ENCODE measurements at places on chromosomes 2 and 18.
A peak's percentile ranks its signal among the peaks of the same experiment; 100 is the strongest.

DNA sequence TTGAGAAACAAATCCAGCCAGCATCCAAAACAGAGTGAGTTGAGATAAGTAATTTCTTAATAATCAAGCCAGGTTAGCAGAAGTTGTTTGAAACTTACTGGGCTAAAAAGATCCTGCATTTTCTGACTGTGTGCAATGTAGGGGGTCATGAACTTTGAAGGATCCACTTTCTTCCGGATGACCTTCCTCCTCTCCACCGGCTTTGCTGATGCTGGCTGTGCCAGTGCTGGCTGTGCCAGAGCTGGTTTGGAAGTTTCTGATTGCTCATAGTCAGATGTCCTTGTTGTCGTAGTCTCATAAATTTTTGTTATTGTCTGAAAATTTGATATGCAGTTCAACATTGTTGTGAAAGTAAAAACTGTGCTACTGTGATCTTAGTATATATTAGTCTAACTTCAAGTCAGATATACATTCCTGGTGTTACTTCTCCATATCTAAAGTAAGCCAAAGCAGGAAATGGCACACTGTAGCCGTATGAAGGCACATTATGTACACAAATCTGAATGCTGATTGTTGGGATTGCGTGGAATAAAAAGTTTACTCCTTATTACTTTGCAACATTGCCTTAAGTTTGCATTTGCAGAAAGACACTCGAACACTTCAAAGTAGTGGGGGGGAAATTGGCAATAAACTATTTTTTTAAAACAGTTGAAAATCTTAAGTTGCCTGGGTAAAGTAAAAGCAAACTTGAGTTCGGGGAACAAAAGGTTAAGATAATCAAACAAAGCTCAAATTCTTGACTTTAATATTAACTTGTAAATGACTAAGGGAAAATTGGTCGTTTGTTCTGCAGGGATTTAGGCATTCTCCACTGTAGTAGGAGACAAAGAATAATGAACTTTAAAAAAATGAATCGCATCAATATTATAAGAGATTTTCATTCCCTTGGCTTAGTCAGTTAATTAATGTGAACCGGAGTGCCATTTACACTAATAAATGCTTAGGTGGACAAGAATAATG, 6.4 kb downstream of the NEB start:
- no peak for DNase-seq

- DNase-seq, result no peak
These were observed 74.7 kb downstream of the EIPR1 start for GRCh38 chr2:3302751-3303582.

DNA sequence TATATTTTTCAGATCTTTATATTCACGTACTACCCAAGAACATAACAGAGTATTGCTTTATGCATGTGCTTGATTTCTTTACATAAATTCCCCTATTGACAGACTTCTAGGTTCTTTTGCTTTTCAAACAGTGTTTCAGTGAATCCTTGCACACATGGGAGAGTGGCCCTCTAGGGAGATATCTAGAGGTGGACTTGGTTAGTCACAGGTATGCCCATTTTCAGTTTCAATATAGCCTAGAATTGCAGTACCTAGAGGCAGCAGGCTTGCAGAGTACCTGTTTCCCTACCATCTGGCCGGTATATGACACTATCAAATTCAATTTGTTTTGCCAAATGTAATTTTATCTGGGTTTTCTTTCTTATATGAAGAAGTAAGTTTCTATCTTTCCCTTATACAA, 36.8 kb downstream of the EML6 start:
- DNase-seq, result no peak

DNA sequence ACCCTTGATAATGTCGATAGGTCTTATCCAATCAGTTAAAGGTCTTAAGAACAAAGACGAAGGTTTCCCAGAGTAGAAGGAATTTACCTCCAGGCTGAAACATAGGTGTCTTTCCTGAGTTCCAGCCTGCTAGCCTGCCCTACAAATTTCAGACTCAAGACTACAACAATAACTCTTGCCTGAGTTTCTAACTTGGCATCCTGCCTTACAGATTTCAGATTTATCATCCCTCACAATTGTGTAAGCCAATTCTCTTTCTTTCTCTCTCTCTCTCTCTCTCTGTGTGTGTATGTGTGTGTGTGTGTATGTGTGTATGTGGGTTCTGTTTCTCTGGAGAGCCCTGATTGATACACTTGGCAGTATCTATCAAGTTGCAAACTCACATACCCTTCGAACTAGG, 37.2 kb upstream of the B4GALT6 start:
- no peak for DNase-seq

DNA sequence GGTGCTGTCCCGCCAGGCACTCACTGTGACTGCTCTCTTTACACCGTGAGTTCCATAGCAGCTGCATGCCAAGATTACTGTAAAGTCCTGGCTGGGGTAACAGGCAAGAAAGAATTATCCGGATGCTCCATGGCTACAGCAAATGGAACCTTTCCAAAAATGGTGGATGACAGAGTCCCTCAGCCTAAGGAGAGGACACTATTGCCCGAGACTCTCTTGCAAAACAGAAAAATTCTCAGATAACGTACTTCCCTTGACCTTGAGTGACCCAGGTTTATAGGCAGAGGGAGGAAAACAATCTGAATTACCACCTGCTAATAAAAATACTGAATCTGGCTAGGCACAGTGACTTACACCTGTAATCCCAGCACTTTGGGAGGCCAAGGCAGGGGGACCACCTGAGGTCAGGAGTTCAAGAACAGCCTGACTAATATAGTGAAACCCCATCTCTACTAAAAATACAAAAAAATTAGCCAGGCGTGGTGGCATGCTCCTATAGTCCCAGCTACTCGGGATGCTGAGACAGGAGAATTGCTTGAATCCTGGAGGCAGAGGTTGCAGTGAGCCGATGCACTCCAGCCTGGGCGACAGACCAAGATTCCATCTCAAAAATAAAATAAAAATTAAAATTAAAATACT, 4.5 kb downstream of the CYS1 start:
- DNase-seq, result no peak

DNA sequence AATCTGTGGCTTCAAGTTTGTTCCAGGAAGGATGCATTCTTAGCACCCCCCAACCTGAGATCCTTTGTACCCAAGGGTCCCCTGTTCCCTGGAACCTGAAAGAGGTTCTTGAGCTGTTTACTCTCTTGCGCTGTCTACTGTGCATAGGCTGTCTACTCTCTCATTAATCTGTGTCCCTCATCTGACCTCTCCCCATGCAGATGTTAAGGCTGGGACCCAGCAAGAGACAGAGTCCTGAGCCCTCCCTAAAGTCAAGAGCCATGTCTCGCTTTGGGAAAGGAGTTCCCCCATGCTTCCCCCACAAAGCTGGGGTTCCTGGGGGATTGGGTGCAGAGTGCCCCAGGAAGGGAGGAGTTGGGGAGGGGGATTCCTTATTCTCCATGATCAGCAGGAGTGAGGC, 312.9 kb downstream of the CYP26B1 start:
- DNase-seq, result no peak

- no peak for DNase-seq
These were observed 96.6 kb downstream of the PLB1 start for GRCh38 chr2:28592481-28592880.

DNA sequence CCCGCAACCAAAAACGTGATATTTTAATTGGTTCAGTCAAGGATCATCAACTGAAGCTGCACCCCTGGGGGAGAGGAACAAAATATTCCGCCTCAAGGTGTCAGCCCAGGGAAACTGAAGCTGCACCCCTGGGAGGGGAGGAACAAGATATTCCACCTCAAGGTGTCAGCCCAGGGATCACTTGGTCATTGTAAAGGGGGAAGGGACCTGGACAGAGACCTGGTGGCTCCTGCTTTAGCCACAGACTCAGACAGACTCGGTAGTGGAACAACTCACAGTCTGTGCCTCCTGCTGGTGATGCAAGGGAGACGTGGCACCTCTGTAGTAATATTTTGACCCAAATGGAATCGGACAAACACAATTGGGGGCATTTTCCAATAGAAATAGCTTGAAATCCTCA, 75.1 kb downstream of the GBX2 start:
- DNase-seq, result no peak

DNA sequence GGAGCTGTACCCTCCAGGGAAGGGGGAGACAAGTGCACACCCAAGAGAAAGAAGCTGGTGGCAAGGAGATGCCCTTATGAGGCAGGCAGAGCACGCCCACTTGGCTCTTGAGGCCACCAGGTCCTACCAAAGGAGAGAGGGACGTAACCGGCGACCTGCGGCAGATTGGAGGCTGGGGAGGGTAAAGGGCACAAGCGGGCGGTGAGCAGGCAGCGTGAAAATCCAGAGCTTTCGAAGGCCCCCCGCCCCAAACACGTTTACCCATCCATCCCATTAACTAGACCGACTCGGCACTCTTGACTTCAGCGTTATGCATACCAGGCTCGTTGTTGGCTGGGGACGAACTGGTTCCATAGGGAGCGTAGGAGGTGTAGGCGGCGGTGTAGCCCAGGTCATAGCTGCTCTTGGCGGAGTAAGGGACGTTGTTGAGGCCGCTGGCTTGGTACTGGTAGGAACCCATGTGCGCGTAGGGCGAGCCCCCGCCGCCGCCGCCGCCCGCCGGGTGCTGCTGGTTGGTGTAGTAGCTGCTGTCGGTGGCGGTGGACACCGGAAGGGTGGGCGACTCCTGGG, 794 bp downstream of the DLX2 start:
- DNase-seq, result no peak

DNA sequence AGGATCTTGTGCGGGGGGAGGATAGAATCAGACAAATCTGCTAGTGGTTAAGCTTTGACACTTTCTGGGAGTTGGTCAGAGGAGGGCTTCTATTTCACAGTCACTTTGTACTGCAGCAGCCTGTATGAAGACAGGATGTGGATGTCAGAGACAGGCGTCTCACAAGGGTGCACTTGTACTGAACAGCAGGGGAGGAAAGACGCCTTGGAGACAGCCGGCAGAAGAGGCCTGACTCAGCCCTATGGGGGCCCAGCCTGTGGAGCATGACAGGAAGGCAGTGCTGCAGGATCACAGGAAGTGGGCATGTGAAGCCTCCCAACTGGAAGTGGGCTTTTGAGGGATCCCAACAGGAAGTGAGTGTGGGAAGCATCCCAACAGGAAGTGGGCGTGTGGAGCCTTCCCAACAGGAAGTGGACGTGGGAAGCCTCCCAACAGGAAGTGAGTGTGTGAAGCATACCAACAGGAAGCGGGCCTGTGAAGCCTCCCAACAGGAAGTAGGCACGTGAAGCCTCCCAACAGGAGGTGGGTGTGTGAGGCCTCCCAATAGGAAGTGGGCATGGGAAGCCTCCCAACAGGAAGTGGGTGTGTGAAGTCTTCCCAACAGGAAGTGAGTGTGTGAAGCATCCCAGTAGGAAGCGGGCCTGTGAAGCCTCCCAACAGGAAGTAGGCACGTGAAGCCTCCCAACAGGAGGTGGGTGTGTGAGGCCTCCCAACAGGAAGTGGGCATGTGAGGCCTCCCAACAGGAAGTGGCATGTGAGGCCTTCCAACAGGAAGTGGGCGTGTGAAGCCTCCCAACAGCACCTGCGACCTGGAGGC, 212.3 kb downstream of the SNTG2 start:
- no peak for DNase-seq

GRCh38 chr2:162967147-162967546, 128.6 kb upstream of the KCNH7 start:
- DNase-seq, result no peak

- DNase-seq, result no peak
These were observed 55.1 kb downstream of the TNS1 start for GRCh38 chr2:217947383-217948350.

GRCh38 chr2:159077869-159078268, 109.4 kb downstream of the TANC1 start:
- DNase-seq, result no peak

DNA sequence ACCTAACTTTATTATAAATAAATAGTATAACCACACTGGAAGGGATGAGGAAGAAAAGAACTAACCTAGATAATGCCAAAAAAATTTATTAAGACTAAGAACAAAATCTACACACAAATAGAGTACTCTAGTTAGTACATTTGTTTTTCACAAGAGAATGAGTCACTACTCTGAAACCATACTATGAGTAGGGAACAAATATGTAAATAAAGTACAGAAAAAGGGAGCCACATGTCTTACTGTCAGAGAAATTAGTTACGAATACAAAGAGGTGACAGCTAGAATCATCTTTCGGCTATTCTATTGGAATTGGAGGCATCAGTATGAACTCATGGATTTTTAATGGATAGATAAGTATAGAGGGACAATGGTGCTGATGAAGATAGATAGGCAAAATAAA, 150.5 kb downstream of the COPS8 start:
- no peak for DNase-seq

DNA sequence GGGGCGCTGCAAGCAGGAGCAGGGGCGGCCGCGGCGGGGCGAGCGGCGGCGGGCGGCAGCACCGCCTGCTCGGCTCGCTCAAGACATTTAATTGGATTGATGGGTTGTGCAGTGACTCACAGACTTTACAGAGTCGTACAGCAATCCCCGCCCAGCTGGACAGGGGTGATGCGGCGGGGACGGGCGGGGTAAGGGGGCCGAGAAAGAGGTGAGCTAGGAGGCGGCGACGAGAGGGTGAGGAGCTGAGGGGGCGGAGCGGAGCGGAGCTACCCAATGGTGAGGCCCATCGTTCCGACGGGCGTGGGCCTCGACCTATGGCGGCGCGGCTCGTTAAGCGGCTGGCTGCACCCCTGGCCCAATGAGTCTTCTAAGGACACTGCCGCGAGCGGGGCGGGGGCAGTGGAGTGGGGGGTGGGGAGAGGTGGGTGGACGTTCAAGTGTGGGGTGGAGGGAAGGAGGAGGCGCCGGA, 97.1 kb upstream of the SERTAD2 start:
- peak; percentile 100 for DNase-seq

DNA sequence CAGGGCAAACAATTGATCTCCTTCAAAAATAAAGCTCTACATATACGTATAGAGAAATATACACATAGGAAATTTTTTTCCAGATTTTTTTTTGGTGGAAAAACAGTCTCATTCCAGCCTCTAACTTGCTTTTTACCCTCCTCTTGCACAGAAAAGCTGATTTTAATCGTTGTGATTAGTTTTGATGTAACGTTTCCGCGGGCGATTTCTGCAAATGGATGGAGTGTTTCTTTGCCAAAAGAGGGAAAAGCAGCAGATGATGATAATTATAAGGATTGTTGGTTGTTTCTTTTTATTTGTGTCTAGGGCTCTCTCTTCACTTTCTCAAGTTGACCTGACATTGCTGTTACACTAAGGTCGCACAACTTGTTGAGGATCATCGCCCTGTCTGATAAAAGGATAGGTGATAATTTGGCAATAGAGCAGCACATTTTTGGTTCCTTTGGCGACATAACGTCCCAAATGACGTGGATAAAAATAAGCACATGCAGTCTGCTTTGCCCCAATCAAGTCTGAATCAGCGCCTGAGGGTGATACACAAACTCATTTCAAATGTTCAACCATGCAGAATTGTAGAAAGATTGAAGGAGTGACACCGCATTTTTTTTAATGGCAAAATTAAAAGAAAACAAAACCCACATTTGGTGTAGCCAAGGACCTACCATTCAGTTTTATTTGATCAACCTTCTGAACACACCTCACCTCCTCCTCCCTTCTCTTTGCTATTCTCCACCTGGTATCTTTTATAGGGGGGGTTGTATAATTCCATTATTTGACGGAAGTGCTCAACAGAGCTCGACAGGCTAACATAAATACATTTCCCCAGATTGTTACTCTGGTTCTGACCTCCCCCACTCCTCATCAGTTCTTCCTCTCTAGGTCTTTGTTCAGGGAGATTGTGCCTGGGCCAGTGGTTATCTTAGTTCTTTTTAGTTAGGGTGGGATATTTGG, 109.6 kb upstream of the KCTD1 start:
- DNase-seq, result no peak

Data from AG04450 (cell line).